ENCODE measurements at places on chromosomes 7 and 10.

GRCh38 chr7:10696064-10696463 is 277.6 kb upstream of the PHF14 start:
- no peak for DNase-seq

GRCh38 chr7:91961816-91962215 is 21.2 kb downstream of the AKAP9 start:
- no peak for DNase-seq

GRCh38 chr7:76047305-76047810 is 442 bp downstream of the STYXL1 start:
- no peak for DNase-seq

DNA sequence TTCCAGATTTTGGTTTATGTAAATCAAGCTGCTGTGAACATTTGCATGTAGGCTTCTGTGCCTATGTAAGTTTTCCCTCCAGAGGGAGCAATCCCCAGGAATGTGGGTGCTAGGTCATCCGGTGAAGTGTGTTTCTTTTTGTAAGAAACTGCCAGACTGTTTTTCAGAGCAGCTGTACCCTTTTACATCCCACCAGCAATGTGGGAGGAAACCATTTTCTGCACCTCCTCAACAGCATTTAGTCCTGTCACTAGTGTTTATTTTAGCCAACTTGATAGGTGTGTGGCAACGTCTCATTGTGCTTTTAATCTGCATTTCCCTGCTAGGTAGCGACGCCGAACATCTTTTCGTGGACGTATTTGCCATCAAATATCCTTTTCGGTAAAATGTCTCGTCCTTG is 395.7 kb upstream of the FOXK1 start:
- no peak for DNase-seq

- no peak for DNase-seq
Measured at GRCh38 chr10:121590772-121591171, 7.5 kb downstream of the FGFR2 start.

DNA sequence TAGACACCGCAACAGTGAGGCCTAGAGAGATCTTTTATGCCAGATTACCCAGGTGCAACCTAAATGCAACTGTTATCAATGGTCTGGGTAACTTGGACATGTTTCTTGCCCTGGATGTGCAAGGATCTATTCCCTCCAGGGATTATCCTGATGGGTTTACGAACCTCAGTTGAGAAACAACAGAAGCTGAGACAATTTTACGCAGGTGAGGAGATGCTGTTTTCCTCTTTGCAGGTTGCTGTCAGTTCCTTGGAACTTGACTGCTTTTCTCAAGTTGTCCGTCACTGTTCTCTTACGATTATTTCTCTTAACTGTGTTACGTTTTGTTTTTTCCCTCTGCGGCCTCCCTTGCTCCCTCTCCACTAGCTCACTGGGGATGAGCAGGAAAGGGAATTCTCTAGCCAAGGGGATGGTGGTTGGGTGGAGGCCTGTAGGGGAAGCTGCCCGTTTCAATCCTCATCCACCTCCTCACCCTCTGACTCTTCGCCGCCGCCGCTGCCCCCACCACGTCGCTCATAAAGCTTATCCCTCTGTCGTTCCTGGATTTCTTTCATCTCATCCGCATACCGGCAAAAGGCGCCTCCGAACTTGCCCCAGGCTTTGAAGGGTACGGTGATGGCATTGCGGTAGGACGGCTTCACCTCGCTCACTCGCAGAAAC is 1.2 kb downstream of the PURB start:
- no peak for DNase-seq

DNA sequence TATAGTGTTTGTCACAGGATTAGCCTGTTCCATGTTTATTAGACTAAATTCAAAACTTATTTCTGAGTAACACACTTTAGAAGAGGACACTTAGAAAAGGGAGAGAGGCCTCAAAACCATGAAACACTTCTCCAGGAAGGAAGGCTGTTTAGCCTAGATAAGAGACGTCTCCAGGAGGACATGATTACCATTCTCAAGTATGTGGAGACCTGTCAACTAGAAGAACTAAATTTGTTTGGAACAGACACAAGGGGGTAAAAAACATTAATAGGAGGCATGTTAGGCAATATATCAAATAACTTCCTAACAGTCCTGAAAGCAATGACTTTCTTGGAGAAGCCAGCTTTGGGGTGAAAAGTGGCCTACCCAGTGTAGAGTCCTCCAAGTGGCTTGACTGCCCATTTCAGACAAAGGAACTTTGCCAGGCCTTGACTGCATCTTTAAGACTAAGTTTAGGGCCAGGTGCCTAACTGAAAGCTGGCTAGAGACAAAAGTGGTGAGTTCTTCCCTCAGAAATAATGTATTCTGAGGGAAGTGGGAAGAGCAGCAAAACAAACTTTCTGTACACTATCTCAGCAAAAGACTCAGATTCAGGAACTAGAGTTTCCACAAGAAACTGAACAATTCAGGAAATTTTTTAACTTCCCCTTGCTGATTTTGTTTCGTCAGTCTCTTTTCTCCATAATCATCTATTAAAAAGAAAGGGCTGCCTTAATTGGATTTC is 11.8 kb downstream of the NCOA4 start:
- DNase-seq, result no peak

GRCh38 chr10:113161066-113161465 is 211.0 kb downstream of the TCF7L2 start:
- DNase-seq, result no peak

DNA sequence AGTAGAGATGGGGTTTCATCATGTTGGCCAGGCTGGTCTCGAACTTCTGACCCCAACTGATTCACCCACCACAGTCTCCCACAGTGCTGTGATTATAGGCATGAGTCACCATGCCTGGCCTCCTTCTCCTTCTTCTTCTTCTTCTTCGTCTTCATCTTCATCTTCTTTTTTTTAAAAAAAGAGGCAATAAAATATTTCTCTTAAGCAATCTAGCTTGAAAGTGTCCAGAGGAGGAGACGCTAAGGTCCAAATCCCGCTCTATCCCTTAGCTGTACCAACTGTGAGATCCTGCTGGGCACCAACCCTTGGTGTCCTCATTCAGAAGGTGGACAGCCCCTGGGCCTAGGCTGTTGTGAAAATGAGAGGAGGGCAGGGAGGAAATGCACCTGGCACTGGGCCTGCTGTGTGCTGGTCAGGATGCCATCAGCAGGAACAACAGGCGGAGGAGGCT is 13.9 kb upstream of the PSAP start:
- DNase-seq, result no peak

DNA sequence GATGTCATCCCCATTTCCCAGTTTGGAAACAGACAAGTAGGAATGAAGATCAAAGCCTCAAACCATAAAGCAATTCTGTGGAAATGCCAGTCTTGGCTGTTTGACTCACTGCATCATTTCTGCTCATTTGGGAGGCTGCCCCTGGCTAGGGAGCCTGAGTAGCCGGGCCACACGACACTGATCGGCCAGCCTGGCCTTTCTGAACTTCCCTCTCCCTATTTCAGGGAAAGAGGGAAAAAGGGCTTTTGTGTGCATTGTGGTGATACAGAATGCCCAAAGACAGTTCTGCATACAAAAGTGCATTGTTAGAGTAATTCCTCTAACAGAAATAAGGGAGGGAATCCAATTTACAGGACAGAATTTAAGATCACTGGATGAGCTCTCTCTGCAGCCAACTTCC is 41.7 kb upstream of the OPALIN start:
- no peak for DNase-seq

DNA sequence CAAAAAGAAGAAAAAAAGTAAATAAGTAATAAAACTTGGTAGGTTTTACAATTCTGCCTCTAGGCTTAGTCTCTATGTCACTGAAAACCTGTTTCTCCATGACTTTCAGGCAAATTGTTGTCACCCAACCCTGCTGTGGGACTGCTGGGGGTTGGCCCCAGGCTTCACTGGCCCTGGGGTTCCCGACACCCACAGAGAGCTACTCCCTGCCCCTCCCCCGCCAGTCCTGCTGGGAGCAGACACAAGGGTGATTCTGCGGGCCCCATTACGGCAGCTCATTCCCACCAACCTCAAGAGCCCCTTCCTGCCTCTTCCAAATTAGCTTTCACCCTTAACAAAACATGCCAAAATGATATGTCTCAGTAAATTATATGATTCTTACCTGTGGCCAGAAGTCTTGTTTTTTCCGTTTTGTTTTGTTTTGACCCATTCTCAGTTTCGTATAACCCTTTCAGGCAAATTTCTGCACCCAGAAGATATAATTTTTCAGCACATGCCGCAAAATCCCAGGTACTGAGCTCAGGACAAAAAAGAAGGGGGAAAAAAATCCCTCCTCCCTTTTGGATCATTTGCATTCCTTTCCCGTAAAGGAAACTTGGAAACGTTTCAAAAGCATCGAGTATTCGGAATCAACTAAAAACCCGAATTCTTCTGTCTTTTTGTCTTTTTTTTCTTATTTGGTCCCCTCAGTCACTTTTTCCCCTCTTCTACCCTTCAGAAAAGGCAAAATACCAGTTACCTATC is 27.8 kb downstream of the CHST15 start:
- no peak for DNase-seq

DNA sequence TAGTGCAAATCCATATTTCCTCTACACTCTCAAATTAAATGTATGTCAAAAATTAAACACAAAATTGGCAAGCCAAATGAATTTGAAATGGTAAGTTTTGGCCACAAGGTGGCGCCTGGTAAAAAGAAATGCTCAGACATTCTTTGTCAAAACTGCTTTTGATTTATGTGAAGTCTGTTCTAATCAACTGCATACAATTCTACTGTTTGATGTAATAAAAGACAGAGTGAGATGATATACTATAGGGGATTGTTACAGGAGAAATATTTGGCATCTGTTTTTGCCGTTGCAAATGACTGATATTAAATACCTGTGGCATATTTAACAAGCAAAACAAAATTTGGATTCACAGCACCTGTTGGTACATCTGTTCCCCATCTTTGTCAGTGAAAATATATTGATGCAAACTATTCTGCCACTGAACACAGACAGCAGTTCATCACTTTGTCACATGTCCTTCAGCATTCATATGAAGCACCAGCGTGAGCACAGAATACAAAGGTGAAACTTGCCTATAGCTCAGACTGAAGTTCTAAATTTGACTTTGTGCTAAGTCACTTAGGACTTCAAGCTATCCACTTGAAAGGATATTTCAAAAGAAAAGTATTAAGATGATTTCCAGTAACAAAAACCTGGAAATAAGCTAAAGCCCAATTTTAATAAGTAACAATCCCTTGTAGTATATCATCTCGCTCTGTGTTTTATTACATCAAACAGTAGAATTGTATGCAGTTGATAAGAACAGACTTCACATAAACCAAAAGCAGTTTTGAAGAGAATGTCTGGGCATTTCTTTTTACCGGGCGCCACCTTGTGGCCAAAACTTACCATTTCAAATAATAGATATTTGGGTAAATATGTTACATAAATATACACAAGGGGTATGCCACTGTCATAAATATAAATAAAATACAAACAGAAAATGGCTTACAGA is 10.2 kb upstream of the CH25H start:
- DNase-seq, result no peak

- DNase-seq, result no peak
Measured at GRCh38 chr10:612696-613095, 76.8 kb downstream of the DIP2C start.

GRCh38 chr10:131536676-131537075 is 225.2 kb upstream of the TCERG1L start:
- DNase-seq, result no peak

- DNase-seq, result no peak
Measured at GRCh38 chr10:60914690-60915141, 29.3 kb downstream of the RHOBTB1 start.
